Nephron progenitor cell (in vitro differentiated cells): ENCODE measurements at places on chromosomes 16 and 17.

GRCh38 chr16:69114346-69114975, 9.0 kb downstream of the HAS3 start:
- no peak for DNase-seq

DNA sequence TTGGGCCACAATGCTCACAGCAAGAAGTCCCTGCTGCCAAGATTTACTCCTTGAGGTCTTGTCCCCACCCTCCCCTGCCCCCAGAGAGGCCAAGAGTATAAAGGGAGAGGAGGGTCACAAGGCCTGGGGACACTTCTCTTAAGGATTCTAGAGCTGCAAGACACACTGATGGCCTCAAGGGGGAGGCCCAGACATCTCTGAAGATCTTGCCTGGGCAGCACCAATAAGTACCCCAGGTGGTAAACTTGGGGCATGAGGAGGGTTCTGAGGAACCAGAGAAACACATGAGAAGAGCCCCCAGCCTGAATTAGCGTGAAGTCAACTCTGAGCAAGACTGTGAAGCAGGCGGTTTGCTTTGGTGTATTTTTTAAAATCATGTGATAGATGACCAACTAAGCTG, 26.8 kb upstream of the MTMR4 start:
- no peak for DNase-seq

DNA sequence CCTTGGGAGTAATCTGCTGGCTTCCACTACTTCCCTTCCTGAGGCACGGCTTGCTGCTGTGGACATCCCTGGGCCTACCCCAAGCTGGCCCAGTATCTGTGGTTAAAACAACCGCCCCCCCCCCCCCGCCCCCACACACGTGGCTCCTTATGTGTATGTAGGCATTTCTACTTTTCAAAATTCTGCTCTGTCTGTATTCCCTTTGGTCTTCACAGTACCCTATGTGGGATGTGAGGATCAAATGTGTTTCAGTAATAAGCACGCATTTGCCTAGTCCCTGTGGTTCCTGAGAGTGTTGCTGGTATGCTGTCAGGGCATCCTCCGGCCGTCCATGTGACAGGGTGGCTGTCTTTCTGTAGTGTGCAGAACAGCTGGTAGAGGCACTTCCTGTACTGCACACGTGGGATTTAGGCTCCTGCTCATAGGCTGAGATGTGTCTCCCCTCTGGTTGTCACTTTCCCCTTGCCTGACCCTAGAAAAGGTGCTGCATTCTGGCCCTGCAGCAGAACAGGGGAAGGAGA, 2.2 kb downstream of the NT5M start:
- DNase-seq = peak; percentile 19

- DNase-seq = no peak
Measured at GRCh38 chr17:65638221-65638975, 77.0 kb upstream of the AXIN2 start.

DNA sequence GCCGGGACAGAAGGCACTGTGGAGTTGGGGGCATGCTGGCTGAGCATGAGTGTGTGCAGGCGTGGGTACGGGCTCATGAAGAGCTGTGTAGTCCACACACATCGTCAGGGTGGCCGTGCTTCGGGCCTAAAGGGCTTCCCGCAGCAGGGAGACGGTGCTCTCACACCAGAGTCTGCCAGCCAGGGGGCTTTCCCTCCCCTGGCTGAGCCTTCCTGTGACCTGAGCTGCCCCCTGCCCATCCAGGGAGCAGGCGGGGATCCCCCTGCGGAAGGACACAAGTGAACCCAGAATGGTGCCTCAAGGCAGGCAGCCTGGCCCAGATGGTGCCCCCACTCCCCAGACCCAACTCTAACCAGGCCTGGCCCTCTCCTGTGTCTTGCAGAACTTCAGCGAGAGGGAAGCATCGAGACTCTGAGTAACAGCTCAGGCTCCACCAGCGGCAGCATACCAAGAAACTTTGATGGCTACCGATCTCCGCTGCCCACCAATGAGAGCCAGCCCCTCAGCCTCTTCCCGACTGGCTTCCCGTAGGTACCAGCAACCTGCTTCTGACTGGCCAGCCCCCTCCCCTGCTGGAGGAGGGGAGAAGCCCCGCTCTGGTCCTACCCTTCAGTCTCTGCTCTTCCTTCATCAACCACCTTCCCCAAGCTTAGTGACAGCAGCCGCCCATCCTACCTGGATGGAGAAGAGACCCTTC, 7.9 kb upstream of the TBX2 start:
- no peak for DNase-seq

GRCh38 chr16:89687092-89687940, 827 bp downstream of the CDK10 start:
- DNase-seq = no peak

DNA sequence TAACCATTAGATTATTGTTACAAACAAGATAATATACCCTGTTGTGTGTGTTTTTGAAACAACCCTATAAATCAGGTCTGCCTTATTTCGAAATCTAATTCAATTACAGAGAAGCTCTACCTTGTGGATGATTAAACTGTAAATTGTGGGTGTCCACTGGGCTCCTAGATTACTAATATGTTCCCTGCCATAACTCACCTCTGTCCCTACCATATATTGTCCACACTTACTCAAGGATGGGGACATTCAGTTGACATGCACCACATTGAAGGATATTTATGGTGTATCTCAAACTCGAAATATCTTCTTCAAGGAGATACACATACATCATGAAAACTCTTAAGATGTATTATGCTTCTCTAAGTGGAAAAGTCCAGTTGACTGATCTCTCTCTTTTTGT, 617.6 kb upstream of the EEF2KMT start:
- DNase-seq = no peak

GRCh38 chr17:41919165-41919817, 540 bp upstream of the ACLY start:
- DNase-seq = no peak
